ENCODE measurements at places on chromosomes 4 and X. TPM values are rescaled to one million over a fixed set of nuclear protein-coding genes. Genes with fewer than 3 reads are reported as not detected.

ADH6 gene
- not detected for total RNA-seq

FAM149A gene
- 38.8 TPM for total RNA-seq

PPARGC1A gene
- total RNA-seq = 13.8 TPM

BEX1 gene
- total RNA-seq = 0.83 TPM

UGT2B11 gene
- total RNA-seq = not detected

SRPX2 gene
- 41.5 TPM for total RNA-seq

HPRT1 gene
- 10.3 TPM for total RNA-seq

TRIM75 gene
- not detected for total RNA-seq

BANK1 gene
- total RNA-seq = 0.83 TPM

- no peak for DNase-seq
Observed at GRCh38 chr4:173528378-173529321, 1.4 kb downstream of the HAND2 start.

DNA sequence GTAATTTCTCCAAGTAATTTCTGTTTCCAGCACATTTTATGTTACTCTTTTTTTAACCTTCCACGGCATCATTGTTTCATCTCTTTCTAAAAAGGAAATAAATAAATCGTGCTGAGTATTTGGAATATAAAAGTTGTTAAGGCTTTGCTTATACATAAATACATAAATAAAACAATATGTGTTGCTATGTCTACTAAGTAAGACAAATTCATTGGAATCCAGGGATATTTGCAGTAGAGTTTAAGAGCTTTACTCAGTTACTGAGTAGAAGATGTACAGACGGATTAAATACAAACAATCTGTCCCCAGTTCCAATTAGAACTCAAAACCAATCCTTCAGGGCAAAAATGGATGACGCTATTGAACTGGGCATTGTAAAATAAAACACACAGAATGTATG is 1.4 kb downstream of the ARHGAP24 start:
- DNase-seq = no peak

GRCh38 chr4:16123356-16124084 is 39.7 kb upstream of the PROM1 start:
- no peak for DNase-seq

GRCh38 chr4:2241410-2242353 is at the start of the genes HAUS3 and POLN:
TSS of gene HAUS3 (minus strand) at chr4:2242121. CDS start at chr4:2240946, 1,175 bp downstream.
TSS of gene POLN (minus strand) at chr4:2242121. CDS start at chr4:2229231, 12,890 bp downstream.
- peak; percentile 99 for DNase-seq

DNA sequence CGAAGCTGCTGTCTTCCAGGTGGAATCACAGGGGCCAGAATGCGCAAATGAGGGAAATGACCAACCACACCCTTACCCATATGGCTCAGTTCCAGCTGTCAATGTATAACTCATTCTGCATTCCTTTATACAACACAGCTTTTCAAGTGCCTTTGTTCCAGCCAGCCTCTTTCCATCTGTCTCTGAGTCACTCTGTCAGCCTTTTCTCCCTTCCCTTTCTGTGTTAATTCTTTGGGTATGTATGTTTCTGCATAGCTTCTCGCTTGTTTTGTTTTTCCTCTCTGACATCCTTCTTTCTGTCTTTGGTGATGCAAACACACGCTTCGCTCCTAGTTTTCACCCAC is 54.5 kb downstream of the RS1 start:
- no peak for DNase-seq

- no peak for DNase-seq
Observed at GRCh38 chr4:19592391-19592790, 659.3 kb upstream of the SLIT2 start.

- no peak for DNase-seq
Observed at GRCh38 chr4:3736806-3737205, 29.4 kb upstream of the ADRA2C start.

GRCh38 chrX:154462396-154462795 is 4.3 kb downstream of the PLXNA3 start:
- no peak for DNase-seq

GRCh38 chrX:139448996-139449395 is 81.5 kb upstream of the F9 start:
- DNase-seq = no peak

DNA sequence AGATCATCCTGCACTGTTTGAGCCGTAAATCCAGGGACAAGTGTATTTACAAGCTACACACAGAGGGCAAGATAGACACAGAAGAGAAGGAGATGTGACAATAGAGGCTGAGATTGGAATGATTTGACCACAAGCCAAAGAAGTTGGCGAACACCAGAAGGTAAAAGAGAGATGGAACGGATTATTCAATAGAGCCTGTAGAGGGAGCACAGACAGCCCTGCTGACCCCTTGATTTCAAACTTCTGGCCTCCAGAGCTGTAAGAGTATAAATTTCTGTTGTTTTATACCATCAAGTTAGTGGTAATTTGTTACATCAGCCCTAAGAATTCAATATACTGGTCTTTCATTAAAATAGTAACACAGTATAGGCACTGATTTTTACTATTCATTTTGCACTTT is 447.8 kb downstream of the FAT4 start:
- DNase-seq = no peak

DNA sequence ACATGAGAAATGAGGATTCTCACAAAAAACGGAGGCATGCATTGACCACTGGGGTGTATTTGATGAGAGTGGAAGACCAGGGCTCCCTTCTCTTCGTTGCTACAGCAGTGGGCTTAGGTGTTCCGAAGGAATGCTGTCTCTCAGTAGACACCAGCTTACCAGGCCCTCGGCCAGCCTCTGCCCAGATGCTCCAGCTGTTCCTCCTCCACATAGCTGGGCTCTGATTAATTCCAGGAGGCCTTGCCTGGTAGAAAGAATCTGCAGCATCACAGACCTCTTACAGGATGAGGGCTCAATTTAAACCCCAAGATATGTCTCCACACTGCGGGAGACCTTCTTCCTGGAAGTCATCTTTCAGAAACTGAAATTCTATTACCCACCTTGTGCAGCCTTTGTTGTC is 346.6 kb upstream of the TENM3 start:
- DNase-seq = no peak

GRCh38 chr4:128347930-128348660 is 60.5 kb upstream of the PGRMC2 start:
- no peak for DNase-seq

DNA sequence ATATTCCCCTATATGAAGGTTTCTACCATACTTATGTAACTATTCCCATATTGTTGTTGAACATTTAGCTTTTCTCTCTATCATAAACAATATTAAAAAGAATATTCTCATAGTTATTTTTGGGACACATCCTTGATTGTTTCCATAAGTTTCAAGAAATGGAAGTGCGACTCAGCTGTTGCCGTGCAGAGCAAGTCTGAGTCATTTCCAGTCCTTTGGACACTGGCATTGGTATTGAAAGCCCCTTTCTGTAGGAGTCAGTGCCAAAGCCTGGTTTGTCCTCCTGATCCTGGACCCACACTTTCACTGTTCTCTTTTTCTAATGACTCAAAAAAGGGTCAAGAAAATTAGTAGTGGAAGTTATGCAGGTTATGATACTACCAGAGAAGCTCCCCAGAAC is 108.3 kb upstream of the DIAPH2 start:
- no peak for DNase-seq

- no peak for DNase-seq
Observed at GRCh38 chr4:81469781-81470455, 1.8 kb downstream of the RASGEF1B start.

GRCh38 chr4:87849612-87850011 is 16.8 kb downstream of the MEPE start:
- DNase-seq = no peak

DNA sequence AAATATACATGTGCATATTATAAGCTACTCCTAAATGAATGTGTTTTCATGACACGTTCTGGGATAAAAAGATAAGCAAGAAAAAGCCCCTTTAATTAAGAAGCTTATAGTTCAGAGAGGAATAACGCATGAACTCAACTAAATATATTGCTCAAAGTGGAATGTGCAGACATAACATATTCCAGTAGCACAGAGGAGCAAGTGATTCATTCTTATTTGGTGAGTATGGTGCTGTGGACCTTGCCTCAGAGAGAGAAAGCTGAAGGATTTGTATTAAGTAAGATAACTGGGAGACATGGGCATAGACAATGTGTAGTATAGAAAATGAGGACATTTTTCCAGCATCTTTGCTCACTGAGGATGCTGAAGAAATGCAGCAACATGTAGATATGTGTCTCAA is 76.8 kb downstream of the CFAP299 start:
- DNase-seq = no peak

GRCh38 chrX:72346302-72346949 is 40.7 kb upstream of the CITED1 start:
- no peak for DNase-seq

DNA sequence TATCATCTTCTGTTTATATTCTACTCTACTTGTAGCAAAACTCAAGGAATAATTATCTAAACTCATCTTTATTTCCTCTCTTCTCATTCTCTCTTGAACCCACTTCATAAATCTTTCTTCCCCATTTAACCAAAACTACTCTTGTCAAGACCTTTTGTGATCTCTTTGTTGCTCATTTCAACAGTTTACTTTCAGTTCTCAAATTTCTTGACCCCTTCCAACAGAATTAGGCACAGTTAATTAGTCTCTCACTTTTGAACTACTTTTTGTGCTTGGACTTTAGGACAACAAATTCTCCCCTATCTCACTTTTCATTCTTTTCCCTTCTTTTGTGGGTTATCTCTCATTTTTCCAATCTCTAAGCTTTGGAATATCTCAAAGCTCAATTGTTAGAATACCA is 27.4 kb upstream of the CAMK2D start:
- DNase-seq = no peak

GRCh38 chr4:42398171-42398870 is 1.0 kb downstream of the SHISA3 start:
- no peak for DNase-seq

DNA sequence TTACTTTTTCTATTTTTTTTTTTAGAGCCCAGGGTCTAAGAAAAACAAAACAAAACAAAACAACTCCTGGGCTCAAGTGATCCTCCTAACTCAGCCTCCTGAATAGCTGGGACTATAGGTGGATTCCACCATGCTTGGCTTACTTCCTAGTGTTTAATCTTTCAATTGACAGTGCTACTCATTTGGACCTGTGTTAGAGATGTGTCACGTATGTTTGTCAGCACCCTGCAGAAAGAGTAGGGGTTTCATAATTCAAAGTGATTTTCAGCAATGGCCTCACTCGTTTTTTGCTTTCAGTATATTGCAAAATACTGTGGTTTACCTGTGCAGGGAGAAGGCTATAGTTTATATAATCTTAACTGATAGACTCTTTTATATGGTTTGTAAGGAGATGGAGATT is 71.6 kb upstream of the TEX13D start:
- no peak for DNase-seq

- DNase-seq = no peak
Observed at GRCh38 chrX:71147496-71148277, 3.0 kb downstream of the NLGN3 start.

DNA sequence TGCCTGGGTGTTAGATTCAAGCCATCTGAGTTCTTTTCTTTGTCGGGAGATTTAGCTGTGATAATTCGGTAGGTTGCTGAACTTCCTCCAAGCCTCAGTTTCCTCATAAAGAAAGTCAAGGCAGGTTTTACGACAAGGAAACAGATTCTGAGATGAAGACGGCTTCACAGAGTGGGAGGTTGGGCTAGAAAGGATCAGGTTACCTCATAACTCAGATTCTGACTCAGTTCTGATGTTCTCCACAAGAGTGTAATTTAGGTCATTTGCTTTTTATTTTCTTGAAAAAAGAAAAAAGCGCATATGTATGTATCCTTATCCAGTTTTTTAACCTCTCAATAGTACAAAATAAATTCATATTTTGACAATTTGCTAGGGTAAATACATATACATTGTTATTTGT is 47.2 kb upstream of the ELOVL6 start:
- no peak for DNase-seq

- DNase-seq = no peak
Observed at GRCh38 chr4:26053761-26054160, 139.7 kb downstream of the SMIM20 start.

All from esophagus muscularis mucosa (tissue), 4 donors.